ENCODE measurements at places on chromosomes 13 and 19.

- DNase-seq, result no peak
Measured at GRCh38 chr13:33514362-33514761, 228.8 kb upstream of the STARD13 start.

DNA sequence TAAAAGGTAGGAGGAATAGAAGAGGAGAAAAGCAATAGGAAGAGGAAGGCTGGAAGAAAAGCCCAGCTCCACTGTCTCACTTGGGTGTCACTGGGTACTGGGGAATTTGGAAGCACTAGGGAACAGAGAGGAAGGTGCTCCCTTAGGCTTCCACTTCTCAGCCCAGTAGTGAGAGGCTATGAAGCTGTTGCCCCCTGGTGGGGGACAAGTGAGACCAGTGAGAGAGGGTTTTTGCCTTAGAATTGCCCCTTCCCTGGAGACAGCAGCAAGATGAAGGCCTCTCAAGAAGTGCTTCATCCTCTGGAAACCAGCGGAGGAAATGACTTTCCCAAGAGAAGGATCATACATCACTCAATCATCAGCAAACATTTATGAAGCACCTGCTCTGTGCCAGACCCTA lies 4.7 kb upstream of the ZNF606 start:
- DNase-seq, result peak; percentile 21

DNA sequence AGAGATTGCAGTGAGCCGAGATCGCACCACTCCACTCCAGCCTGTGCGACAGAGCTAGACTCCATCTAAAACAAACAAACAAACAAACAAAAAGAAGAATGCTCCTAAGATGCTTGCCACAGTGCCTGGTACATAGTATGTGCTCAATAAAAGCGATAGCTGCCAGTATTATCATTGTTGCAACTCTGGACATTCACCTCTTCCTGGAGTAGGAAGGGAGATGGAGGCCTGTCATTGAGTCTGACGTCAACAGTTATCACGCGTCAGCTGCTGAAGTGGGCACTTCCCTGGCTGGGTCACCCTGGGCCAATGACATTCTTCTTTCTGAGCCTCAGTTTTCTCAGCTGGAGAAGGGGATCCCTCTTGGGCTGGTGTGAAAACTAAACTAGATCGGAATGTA lies 4.2 kb upstream of the PLAUR start:
- DNase-seq, result no peak

- no peak for DNase-seq
Measured at GRCh38 chr19:5142725-5143097, 173.8 kb downstream of the KDM4B start.

GRCh38 chr13:99339736-99340397 lies 32.7 kb upstream of the GPR183 start:
- no peak for DNase-seq

- no peak for DNase-seq
Measured at GRCh38 chr13:100508996-100509395, 79.6 kb downstream of the GGACT start.

Measured in erythroblast (primary cell).